Activated T-cell treated with anti-CD3 and anti-CD28 coated beads, Interleukin-2, amount 50 U/mL, for 72 hours (primary cell): ENCODE measurements at places on chromosomes 11 and 22. TPM values are rescaled to one million over a fixed set of nuclear protein-coding genes. Genes with fewer than 3 reads are reported as not detected.

GRCh38 chr22:30265823-30266444, 717 bp downstream of the OSM start:
- H3K27me3 ChIP-seq, result no peaks in the 10 kb centered on the region
- H3K36me3 ChIP-seq, result peaks cover 24% of the 10 kb centered on the region
- DNase-seq, result peak; percentile 89
- peak overlapping the region; percentile 87 for H3K27ac ChIP-seq
- peaks cover 63% of the 10 kb centered on the region for H3K4me1 ChIP-seq

OR52E8 gene
- total RNA-seq, result not detected

DNA sequence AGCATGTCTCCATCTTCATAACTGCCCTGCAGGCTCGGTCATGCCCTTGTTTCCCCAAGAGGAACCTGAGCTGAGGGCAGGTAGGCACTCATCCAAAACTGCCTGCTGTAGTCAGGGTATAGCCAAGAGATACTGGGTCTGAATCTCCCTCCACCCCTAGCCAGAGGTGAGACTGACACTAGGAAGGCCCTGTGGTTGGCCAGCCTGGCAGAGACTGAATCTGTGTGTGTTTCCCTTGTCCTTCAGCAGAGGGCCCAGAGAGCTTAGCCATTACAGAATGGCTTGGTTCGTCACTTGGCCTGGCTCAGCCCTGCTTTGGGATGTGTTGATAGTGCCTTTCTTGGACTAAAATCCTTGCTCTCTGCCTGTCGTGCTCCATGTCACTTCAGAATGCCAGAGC, 79.3 kb upstream of the SUSD2 start:
- no peaks in the 10 kb centered on the region for H3K27me3 ChIP-seq
- no peak overlapping the region for H3K27ac ChIP-seq
- H3K4me1 ChIP-seq, result peaks cover 27% of the 10 kb centered on the region

DNA sequence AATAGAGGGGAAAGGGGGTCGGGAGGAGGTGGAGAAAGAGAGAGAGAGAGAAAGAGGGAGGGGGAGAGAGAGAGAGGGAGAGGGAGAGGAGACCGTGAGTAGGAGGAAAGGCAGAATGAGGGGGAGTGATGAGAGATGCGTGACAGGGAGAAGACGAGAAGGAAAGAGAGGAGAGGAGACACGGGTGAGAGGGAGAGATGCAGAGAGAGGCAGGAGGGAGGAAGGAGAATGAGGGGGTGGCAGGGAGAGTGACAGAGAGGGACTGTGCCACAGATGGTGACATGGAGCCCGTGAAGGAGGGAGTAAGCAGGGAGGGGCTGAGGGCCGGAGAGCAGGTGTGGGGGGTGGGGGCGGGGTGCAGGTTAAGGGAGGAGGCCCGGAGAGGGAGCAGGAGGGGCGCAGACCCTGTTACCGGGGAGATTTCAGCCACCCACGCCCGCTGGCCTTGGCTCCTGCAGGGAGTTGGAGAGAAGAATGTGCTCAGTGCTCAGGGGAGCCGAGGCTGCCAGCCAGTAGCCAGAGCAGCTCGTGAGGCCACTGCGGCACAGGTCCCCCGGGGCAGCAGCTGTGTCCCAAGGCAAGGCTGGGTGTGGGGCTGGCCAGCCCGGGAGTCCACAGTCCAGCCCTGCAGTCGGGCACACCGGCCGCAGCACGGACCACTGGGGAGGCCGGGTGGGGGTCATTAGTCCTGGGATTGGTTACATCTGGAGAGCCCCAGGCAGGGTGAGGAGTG, at the start of gene SSTR3:
Gene SSTR3 (minus strand): TSS at position 304 of the 733 bp plus-strand sequence. CDS start 4,674 bp downstream, outside the sequence.
- peak; percentile 3 for DNase-seq
- no peaks in the 10 kb centered on the region for H3K27me3 ChIP-seq
- H3K36me3 ChIP-seq, result no peaks in the 10 kb centered on the region
- no peak within 1 kb of the TSS for H3K4me3 ChIP-seq
- no peak within 1 kb of the TSS for H3K27ac ChIP-seq

DNA sequence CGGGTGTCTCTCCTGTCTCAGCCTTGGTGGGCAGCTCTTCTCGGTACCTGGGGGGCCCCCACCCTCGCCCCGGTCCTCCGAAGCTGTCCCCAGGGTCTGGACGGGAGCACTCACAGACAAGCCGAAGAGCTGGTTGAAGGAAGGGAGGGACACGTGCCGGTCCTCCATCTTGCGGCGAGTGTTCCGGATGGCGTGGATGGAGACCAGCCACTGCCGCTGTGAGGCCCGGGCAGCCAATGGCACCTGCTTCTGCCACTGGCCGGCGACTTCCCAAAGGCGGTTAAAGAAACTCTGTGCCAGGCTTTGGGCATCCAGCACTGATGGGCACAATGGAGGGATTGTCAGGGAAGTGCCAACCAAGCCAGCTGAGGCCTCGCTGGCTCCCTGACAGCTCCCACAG, 18.7 kb downstream of the PPM1F start:
- no peak overlapping the region for H3K4me3 ChIP-seq
- DNase-seq, result no peak
- no peaks in the 10 kb centered on the region for H3K27me3 ChIP-seq
- no peak overlapping the region for H3K27ac ChIP-seq
- H3K36me3 ChIP-seq, result peaks cover 5% of the 10 kb centered on the region

MYEOV gene
- total RNA-seq, result 0.67 TPM

DNA sequence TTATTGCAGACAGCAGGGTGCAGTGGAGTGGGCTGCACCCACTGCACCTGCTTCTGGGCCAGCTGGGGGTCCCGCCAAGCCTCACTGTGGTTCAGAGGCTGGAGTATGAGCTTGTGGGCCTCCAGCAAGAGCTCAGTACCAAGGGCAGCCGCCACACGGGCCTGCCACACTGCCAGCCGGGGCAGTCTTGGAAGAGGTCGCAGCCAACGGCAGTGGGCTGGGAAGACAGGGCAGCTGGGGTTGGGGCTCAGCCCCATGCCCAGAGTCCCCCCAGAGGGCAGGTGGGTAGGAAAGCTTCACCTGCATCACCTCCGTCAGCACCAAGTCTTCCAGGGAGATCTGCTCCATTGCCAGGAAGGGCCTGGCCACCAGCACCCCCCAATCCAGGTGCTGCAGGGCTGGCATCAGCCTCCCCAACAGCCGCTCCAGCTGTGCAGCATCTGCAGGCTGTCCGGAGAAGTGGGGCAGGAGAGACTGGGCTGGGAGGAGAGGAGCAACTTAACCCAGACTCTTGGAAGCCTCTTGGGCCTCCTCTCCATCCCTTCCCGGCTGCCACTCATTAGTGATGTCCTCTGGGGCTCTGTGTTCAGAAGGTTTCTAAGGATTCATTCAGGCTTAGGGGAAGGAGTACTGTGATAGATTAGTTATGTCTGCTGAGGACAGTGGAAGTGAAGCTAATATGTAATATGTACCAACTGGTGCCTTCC, 1.1 kb upstream of the GSTT4 start:
- no peak overlapping the region for H3K27ac ChIP-seq
- no peak overlapping the region for H3K4me3 ChIP-seq
- H3K27me3 ChIP-seq, result no peaks in the 10 kb centered on the region
- no peak for DNase-seq

- no peaks in the 10 kb centered on the region for H3K27me3 ChIP-seq
- peak; percentile 4 for DNase-seq
- H3K4me1 ChIP-seq, result no peaks in the 10 kb centered on the region
- H3K4me3 ChIP-seq, result no peak overlapping the region
Measured at GRCh38 chr11:11243590-11244469, 109.2 kb downstream of the CSNK2A3 start.

GRCh38 chr11:45161252-45162063, 15.0 kb downstream of the PRDM11 start:
- H3K4me3 ChIP-seq, result no peak overlapping the region
- no peaks in the 10 kb centered on the region for H3K36me3 ChIP-seq
- no peak overlapping the region for H3K27ac ChIP-seq
- H3K4me1 ChIP-seq, result peaks cover 22% of the 10 kb centered on the region

DNA sequence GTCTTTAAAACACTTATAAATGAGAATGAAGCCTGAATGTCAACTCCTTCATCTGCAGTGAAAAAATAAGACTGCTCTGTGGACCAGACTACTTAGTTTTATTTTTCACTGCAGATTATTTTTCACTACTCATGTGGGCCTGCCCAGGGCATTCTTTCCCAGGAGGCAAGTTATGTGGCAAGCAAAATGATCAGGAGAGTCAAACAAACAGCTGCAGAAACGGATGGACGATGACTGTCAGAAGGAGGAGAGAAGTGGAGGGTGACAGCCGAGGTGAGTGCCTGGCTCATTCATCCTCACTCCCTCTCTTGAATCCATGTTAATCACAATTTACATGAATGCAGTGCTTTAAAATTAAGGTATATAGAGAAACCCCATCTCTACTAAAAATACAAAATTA, 5.8 kb upstream of the LRP5 start:
- no peaks in the 10 kb centered on the region for H3K36me3 ChIP-seq
- no peak overlapping the region for H3K27ac ChIP-seq
- H3K4me3 ChIP-seq, result no peak overlapping the region
- no peaks in the 10 kb centered on the region for H3K27me3 ChIP-seq
- H3K4me1 ChIP-seq, result peaks cover 5% of the 10 kb centered on the region

DNA sequence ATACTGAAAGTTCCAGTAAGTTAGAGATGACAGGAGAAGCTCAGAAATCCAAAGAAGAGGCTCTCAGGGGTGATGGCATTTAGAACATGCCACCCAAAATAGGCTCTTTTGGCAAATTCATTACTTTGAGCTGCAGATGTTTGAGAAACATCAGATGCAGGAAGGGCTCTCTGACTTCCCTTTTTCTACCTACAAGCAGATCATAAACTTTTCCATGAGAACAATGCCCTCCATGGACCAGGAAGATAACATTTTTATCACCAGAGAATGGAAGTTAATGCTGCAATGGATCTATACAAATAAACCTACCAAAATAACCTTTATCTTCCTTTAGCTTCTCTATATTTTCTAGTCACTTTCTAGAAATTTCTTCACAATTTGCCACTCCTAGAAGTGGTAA, 32.7 kb upstream of the FAR1 start:
- no peaks in the 10 kb centered on the region for H3K36me3 ChIP-seq
- no peaks in the 10 kb centered on the region for H3K4me1 ChIP-seq
- H3K4me3 ChIP-seq, result no peak overlapping the region
- peaks cover 4% of the 10 kb centered on the region for H3K27me3 ChIP-seq
- no peak overlapping the region for H3K27ac ChIP-seq
- DNase-seq, result no peak

CARNS1 gene
- total RNA-seq, result 3.8 TPM

MGAT3 gene
- total RNA-seq, result 1.2 TPM

- no peaks in the 10 kb centered on the region for H3K4me1 ChIP-seq
- no peaks in the 10 kb centered on the region for H3K36me3 ChIP-seq
- no peaks in the 10 kb centered on the region for H3K27me3 ChIP-seq
- H3K27ac ChIP-seq, result no peak overlapping the region
Measured at GRCh38 chr11:2666828-2667570, 32.8 kb downstream of the KCNQ1OT1 start.
